ENCODE measurements at places on chromosomes 2 and 18.
A peak's percentile ranks its signal among the peaks of the same experiment; 100 is the strongest.

GRCh38 chr18:38545071-38545470 is 979.5 kb upstream of the CELF4 start:
- peak; percentile 46 for DNase-seq

DNA sequence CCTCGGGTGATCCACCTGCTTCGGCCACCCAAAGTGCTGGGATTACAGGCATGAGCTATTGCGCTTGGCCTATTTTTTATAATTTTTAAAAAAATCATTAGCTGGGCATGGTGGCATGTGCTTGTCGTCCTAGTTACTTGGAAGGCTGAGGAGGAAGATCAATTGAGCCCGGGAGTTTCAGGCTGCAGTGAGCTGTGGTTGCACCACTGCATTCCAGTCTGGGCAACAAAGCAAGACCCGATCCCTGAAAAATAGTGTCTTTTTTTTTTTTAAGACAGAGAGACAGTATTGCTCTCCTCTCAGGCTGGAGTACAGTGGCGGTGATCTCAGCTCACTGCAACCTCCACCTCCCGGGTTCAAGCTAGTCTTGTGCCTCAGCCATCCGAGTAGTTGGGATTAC is 4.8 kb downstream of the SSB start:
- no peak for DNase-seq

GRCh38 chr2:69544951-69545350 is 98.6 kb downstream of the AAK1 start:
- no peak for DNase-seq

GRCh38 chr2:71494523-71495155 is 41.3 kb downstream of the DYSF start:
- DNase-seq: no peak

DNA sequence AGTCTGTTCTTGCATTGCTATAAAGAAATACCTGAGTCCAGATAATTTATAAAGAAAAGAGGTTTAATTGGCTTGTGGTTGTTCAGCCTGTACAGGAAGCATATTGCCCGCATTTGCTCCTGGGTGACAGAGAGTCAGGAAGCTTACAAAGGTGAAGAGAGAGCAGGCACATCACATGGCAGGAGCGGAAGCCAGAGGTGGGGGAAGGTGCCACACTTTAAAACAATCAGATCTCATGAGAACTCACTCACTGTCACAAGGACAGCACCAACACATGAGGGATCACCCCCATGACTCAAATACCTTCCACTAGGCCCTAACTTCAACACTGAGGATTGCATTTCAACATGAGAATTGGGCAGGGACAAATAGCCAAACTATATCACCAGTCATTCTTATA is 124.8 kb upstream of the COL5A2 start:
- DNase-seq: no peak

DNA sequence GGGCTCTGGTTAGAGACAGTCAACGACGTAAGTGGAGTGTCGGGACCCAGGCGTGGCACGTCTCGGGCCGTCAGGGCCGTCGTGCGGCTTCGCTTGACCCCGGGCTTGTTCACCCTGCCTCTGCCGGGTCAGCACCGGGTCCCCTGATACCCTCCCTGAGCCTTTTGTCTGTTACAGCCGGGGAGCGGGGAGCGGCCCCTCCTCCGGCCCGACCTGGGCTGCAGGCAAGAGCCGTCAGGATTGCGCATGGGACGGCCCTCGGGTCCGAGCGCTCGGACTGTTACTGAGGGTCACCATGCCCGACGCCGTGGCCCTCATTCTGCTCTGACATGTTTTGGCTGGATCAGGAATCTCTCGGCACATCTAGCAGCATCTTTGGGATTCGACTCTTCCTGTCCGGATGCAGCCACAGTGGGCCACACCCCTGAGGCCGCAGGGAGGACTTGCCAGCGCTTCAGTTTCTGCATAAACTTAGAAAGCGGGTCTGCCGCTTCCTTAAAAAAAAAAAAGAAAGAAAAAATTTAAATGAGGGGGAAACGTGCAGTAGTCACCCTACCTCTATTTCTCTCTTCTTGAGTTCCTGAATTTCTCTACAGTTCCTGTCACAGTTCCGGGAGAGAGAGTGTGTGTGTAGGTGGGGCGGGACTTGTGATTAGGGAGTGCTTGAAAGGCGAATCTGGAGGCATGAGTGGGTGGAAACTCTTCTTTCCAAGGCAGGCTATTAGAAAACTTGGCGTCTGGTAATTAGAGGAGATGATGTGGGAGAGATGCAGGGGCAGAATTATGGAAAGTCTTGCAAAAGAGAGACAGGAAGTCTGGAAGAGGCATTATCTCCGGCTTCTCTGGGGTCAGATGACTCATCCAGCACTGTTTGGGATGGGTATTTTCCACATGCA is 909 bp downstream of the TMEM87B start:
- peak; percentile 90 for DNase-seq

DNA sequence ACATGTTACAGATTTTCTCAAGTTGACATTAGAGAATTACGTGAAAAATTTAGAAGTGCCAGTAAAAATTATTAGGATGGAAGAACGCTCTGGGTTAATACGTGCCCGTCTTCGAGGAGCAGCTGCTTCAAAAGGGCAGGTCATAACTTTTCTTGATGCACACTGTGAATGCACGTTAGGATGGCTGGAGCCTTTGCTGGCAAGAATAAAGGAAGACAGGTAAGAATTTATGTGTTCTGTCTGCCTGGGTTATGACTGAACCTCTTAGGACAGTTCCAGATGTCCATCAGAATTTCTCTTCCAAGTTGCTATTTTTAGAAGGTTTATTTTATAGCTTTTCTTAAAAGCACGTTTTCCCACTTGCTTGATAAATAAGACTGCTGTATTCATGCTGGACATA is 371.0 kb downstream of the GALNT13 start:
- no peak for DNase-seq

GRCh38 chr2:72984172-72984671 is 66.9 kb downstream of the EMX1 start:
- no peak for DNase-seq

GRCh38 chr2:237631007-237631785 is 3.8 kb downstream of the LRRFIP1 start:
- no peak for DNase-seq

DNA sequence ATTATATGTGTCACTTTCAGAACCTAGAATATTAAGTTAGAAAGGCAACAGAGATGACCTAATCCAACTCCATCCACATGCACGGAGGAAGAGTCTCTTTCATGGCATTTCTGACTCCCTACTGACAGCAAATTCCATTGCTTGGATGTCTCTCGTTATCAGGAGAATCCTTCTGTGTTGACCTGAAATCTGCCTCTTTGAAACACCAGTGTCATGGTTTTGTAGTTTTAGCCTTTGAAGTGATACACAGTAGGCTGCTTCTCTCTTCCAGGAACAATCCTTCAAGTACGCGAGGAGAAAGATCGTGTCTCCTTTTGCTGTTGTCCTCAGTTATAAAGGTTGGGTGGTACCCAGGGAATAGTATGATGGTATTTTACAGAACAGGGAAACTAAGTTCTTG is 201.9 kb upstream of the RASGRP3 start:
- no peak for DNase-seq

GRCh38 chr18:715626-716025 is 3.2 kb upstream of the ENOSF1 start:
- DNase-seq: no peak

GRCh38 chr2:181231151-181231550 is 226.0 kb upstream of the ITGA4 start:
- no peak for DNase-seq

DNA sequence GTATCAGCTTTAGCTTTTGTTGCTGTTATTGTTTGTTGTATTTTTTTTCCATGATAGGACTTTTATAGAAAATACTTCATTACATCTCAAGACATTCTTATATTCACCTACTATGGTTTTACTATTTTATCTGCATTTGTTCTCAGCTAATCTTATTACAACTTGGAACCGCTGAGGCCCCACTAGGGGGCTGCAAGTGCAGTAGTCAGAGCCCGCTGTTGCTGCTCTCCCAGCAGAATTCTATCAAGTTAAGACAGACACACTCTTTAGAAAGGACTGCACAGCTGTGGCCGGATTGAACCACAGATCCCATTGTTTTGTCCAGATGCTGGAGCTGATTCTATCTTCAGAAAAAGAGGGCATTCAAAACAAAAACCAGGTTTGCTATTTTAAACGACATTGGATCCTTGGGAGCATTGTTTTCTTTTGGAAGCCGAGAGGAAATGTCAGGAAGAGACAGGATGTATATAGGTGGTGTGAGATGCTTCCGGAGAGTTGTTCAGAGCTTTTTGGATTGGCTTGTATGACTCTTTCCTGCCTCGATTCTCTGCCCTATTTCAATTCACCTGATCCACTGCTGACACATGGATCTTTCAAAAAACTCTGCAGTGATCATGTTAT is 105.7 kb upstream of the GAREM1 start:
- DNase-seq: no peak

GRCh38 chr2:7634409-7634808 is 717.2 kb downstream of the RNF144A start:
- DNase-seq: no peak

DNA sequence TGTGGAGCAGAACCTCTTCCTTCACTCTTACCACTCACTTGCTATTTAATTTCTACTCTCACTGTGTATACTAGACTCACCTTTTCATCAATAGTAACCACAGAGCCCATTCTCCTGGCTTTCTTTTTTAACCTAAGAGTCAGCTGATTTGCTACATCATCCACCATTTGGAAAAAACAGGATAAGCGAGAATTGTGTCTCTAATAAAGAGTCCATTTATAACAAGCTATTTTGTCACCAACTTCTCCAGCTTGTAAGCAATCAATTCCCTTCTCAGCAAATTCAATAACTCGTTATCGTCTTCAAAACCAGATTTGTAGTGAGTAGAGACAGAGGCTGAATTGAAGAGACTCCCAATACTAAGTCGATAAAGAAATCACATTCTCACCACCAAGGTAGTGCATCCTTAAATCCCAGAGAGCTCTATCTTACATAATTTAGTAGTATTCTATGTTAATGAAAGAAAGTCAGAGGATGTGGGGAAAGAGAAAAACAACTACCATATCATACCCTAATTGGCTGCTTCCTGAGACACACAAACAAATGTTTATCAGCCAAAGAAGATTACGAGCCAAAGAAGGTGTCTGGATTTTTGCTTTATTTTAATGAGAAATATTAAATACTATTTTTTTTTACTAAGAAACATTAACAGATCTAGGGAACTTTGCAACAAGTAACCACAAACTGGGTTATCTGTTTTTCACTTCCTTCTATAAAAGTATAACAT is 52.5 kb upstream of the SPTBN1 start:
- no peak for DNase-seq

DNA sequence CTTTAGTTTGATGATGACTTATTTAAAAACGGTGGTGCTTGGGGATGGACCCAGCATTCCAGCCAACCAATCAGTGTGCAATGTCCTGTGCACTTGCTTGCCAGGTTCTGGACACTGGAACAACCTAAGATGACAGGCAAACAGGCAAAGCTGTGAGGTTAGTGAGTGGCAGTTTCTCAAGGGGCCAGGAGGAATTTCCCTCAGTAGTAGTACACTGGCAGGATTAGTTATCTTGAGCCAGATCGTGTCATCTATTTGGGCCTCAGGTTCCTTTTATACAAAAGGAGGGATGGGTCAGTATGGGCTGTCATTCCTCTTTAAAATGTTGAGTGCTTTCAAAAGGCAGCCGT is 26.6 kb downstream of the MAP4K4 start:
- DNase-seq: no peak

- no peak for DNase-seq
Measured at GRCh38 chr2:140695155-140695554, 1435.7 kb downstream of the LRP1B start.

- no peak for DNase-seq
Measured at GRCh38 chr2:208440716-208441115, 34.1 kb downstream of the PTH2R start.

GRCh38 chr18:24567199-24567598 is 106.8 kb downstream of the HRH4 start:
- no peak for DNase-seq

- peak; percentile 32 for DNase-seq
Measured at GRCh38 chr2:159612255-159612901, 4.0 kb downstream of the BAZ2B start.

- no peak for DNase-seq
Measured at GRCh38 chr2:13821255-13821880, 811.1 kb upstream of the LRATD1 start.

DNA sequence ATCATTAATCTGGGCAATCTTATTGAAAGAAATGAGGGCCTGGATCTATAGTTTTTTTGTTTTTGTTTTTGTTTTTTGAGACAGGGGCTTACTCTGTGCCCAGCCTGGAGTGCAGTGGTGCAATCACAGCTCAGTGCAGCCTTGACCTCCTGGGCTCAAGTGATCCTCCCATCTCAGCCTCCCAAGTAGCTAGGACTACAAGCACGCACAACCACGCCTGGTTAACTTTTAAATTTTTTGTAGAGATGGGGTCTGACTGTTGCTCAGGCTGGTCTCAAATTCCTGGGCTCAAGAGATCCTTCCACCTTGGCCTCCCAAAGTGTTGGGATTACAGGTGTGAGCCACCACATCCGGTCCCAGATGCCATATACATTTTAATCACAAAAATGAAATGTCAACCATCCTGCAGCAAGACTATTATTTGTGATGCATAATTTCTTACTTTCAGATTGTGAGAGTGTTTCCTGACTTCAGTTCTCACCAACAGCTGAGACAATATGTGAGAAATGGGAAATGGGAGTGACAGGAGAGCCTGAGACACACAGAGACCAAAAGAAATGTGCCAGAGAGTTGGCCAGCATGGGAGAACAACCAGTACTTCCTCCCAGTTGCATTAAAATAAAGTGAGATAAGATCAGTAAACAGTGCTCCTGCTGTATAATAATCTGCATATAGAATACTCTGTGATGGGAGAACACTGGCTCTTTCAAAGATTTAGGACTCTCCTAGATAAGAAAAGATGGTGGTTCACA is 87.6 kb downstream of the METTL8 start:
- DNase-seq: peak; percentile 23

GRCh38 chr2:72114693-72115051 is 33.0 kb downstream of the CYP26B1 start:
- no peak for DNase-seq

DNA sequence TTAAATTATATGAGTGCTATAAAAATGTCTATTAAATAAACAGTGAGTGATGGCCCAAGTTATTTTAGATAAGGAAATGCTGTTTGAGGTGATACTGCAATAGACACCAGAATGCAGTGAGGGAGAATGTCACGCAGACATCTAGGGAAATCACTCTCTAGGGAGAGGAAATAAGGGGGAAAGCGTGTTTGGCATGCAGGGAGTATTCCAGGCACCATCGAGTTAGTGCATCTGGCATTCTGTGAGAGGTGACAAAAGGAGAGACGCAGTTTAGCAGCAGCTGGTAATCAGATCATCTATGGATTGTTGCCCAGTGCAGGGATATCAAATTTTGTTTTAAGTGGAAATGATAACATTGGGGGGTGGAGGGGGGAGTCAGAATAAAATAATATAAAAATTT is 175.4 kb upstream of the NETO1 start:
- DNase-seq: no peak

Measured in KBM-7 (cell line).